ENCODE measurements at places on chromosomes 3 and 15.

- H3K4me1 ChIP-seq, result no peaks in the 10 kb centered on the region
- H3K27me3 ChIP-seq, result no peaks in the 10 kb centered on the region
- no peak overlapping the region for H3K4me3 ChIP-seq
- peaks cover 6% of the 10 kb centered on the region for H3K36me3 ChIP-seq
- DNase-seq, result no peak
Measured at GRCh38 chr3:71621825-71622537, 38.5 kb upstream of the FOXP1 start.

GRCh38 chr15:79067969-79068368, 22.6 kb downstream of the RASGRF1 start:
- no peak for DNase-seq
- H3K36me3 ChIP-seq, result no peaks in the 10 kb centered on the region
- no peaks in the 10 kb centered on the region for H3K27me3 ChIP-seq

DNA sequence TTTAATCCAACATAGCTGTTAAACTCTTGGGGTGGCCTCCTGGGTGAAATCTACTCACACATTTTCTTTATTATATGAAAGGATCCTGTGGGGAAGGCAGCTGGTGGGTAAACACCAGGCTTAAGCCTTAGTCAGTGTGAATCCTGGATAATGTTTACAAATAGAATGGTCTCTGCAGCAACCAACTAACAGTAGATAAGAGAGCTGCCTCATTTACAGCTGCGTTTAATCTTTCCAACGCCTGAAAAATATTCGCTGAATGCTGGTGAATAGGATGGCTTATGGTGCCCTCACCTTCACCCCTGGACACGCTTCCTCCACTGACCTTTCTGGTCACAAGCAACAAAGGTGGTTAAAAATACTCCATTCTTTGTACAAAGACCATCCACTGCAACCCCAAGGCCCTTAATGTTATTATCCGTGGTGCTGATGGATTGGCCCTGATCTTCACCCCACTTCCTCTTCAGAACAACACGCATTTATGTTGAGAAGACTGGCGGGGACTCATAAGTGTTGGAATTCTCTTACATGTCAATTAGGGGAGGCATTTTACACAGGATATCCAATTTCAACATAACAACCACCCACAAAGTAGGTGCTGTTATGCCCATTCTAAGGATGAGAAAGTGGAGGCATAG, 120.0 kb upstream of the FRMD4B start:
- DNase-seq, result no peak
- H3K36me3 ChIP-seq, result no peaks in the 10 kb centered on the region
- no peak overlapping the region for H3K27ac ChIP-seq
- H3K4me1 ChIP-seq, result no peaks in the 10 kb centered on the region
- H3K27me3 ChIP-seq, result no peaks in the 10 kb centered on the region
- no peak overlapping the region for H3K4me3 ChIP-seq

- peaks cover 6% of the 10 kb centered on the region for H3K4me1 ChIP-seq
- H3K36me3 ChIP-seq, result peaks cover 15% of the 10 kb centered on the region
- H3K27me3 ChIP-seq, result no peaks in the 10 kb centered on the region
- no peak for DNase-seq
Measured at GRCh38 chr3:44467241-44467640, 10.2 kb downstream of the ZNF445 start.

DNA sequence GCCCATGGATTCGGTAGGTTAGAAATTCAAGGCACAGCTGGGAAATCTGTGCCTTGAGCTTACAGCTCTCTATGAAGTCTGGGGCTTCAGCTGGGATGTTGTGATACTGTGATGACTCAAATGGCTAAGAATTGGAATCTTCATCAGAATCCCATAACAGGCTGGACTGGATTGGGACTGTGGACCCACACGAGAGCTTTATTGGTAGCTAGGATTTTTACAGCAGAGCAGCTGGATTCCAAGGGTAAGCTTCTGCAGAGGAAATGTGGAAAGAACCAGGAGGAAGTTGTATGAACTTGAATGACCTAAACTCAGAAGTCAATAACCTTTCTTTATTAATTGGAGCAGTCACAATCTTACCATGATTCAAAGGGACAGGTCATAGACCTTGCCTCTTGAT, 1187.1 kb downstream of the ROBO1 start:
- H3K36me3 ChIP-seq, result no peaks in the 10 kb centered on the region
- no peak for DNase-seq
- H3K4me1 ChIP-seq, result no peaks in the 10 kb centered on the region
- H3K27me3 ChIP-seq, result no peaks in the 10 kb centered on the region

- H3K36me3 ChIP-seq, result no peaks in the 10 kb centered on the region
- H3K4me1 ChIP-seq, result no peaks in the 10 kb centered on the region
- no peak overlapping the region for H3K27ac ChIP-seq
- H3K4me3 ChIP-seq, result no peak overlapping the region
- H3K27me3 ChIP-seq, result no peaks in the 10 kb centered on the region
- no peak for DNase-seq
Measured at GRCh38 chr15:75770131-75770530, 57.5 kb upstream of the CSPG4 start.

DNA sequence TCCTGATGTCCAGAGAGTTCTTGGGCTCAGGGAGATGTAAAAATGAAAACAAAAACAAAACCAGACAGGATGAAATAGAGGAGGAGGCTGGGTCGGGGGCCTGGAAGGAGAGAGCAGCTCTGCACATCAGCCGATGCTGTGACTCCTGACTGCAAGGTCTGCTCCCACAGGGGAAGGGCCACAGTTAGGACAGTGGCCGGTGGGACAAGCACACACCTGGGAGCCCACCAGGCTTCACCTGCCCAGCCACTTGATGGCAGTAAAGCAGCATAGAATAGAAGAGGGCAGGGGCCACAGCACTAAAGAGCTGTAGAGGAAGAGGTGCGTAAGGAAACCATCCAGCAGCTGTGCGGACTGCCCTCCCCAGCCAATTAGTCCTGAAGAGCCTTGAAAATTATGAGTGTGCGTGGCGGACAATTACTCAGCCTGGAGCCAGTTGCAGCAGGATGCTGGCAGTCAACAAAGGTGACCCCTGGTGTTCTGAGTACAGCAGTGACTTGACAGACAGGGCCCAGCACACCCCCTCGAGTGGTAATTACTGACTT, 29.8 kb downstream of the ALS2CL start:
- H3K27ac ChIP-seq, result no peak overlapping the region
- H3K4me3 ChIP-seq, result no peak overlapping the region
- no peaks in the 10 kb centered on the region for H3K36me3 ChIP-seq
- peak; percentile 5 for DNase-seq

GRCh38 chr15:99359769-99360168, 108.5 kb downstream of the LRRC28 start:
- H3K27ac ChIP-seq, result no peak overlapping the region
- no peaks in the 10 kb centered on the region for H3K27me3 ChIP-seq
- peaks cover 4% of the 10 kb centered on the region for H3K4me1 ChIP-seq
- no peak for DNase-seq
- no peak overlapping the region for H3K4me3 ChIP-seq

- no peak overlapping the region for H3K27ac ChIP-seq
- H3K27me3 ChIP-seq, result no peaks in the 10 kb centered on the region
- H3K4me3 ChIP-seq, result no peak overlapping the region
- DNase-seq, result no peak
- H3K4me1 ChIP-seq, result peaks cover 48% of the 10 kb centered on the region
Measured at GRCh38 chr15:38609097-38609738, 44.6 kb upstream of the RASGRP1 start.

DNA sequence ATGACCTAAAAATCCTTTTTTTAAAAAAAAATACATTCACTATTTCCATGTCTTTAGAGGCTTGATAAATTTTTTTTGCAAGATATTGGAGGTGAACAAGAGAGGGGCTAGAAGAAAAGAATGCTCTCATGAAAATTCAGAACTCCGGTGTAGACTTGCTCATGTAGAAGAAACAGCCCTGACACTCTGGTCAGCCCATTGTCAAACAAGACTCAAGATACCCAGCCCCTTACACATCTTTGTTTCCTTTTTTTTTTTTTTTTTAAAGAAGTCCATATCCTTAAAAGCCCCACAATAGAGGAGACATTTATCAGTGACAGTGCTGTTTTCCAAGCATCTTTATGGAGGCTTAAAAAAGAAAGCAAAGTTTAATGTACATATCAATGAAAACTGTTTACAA, 196.8 kb upstream of the RORA start:
- H3K27me3 ChIP-seq, result no peaks in the 10 kb centered on the region
- no peaks in the 10 kb centered on the region for H3K36me3 ChIP-seq
- H3K4me3 ChIP-seq, result no peak overlapping the region
- H3K27ac ChIP-seq, result no peak overlapping the region

DNA sequence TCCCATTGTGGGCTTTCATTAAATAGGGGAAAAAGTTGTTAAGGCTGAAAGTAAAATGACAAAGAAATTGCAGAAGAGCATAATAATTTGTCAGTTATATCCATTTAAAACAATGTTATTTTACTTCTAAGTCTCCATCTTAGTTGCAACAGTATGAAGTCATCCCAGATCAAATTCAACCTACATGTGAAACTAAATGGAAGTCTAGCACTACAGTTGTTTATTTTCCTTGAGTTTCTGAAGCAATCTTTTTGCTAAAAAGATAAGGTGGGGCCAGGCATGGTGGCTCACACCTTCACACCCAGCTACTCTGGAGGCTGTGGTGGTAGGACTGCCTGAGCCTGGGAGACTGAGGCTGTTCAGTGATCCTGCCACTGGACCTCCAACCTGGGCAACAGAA, 80.2 kb downstream of the DPH6 start:
- H3K36me3 ChIP-seq, result no peaks in the 10 kb centered on the region
- no peaks in the 10 kb centered on the region for H3K4me1 ChIP-seq
- no peak overlapping the region for H3K4me3 ChIP-seq
- DNase-seq, result no peak
- no peak overlapping the region for H3K27ac ChIP-seq
- H3K27me3 ChIP-seq, result no peaks in the 10 kb centered on the region
